ENCODE measurements at places on chromosomes 1 and 21.

- no peak for DNase-seq
Measured at GRCh38 chr1:228017356-228018124, 10.7 kb downstream of the WNT3A start.

DNA sequence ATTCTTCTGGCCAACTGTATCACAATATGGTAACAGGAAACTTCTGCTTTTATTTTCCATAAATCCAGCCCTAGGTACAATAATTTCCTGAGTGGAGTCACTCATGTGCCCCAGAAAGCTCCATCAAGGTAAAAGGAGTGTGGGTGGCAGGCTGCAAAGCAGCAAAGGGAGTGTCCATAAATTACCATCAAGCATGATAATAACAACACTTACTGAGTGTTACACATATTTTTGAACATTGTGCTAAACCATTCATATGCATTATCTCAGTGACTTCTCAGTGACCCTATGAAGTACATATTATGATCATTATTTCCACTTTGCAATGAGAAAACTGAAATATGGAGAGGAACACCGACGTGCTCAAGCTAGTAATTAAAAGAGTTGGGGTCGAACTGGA is 149.2 kb upstream of the PLXNA2 start:
- no peak for DNase-seq

DNA sequence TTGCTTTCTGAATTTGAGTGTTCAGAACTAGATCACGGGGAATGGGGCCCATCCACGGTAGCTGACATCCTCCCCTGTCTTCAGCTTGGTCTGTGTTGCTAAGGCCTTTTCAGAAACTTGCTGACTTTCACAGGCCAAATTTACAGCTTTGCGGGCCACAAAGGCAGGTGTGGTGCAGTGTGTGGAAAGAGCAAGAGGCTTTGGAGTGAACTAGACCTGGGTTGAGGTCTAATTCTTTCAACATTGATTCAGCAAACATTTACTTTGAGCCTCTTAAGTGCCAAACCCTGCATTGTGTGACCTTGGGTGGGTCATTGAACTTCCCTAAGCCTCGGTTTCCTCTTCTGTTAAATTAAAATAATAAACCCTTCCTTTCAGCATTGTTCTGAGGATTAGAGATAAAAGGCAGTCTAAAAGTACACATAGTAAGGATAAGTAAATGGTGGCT is 24.3 kb downstream of the STPG1 start:
- DNase-seq: no peak

GRCh38 chr1:85607921-85608265 is 27.3 kb downstream of the CCN1 start:
- DNase-seq: no peak

DNA sequence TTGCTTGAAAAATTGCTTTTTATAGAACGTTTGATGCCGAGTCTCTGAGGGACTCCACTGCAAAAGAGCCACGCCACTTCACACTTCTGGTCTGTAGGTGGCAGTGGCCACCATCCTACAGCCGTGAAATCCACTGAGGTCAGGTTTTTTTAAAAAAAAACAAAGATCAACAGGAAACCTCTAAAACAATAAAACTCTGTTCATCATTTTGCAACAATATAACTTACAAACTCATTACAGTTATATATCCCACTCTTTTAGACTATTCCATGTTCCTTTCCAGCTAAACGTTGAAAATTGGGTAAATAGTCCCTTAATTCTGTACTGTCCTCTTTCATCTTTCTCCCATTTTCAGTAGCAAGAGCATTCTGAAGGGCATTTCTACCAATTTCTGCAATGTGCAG is 64.6 kb upstream of the FMN2 start:
- peak; percentile 68 for DNase-seq

DNA sequence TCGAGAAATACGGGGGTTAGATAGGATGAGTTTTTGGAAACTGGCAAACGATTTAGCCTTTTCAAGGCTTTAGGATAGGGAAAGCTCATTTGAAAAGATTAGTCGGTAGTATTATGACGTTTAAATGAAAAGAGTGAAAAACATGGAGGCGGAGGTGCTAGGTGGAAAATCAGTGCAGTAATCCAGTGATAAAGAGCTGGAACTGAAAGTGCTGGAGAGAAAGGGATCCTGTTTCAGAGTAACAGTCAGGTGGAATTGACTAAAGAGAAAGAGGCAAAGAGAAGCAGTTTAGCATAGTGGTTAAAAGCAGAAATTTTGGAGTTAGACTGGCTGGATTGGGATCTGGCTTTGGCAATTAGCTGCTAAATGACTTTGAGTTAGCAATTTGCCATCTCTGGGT is 945 bp downstream of the WDR3 start:
- no peak for DNase-seq

DNA sequence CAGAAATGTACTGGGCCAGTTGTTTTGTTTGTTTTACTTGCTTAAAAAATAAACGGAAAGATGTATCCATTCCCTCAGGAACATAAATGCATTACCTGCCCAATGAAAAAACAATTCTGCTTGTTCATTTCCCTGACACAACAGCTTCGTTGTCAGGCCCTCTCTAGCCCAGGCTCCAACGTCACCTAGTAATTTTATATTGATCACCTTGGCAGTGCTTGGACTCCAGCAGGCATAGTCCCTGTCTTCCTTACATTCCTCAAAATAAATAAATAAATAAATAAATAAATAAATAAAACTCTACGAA is 1.2 kb downstream of the CEP170 start:
- DNase-seq: no peak

DNA sequence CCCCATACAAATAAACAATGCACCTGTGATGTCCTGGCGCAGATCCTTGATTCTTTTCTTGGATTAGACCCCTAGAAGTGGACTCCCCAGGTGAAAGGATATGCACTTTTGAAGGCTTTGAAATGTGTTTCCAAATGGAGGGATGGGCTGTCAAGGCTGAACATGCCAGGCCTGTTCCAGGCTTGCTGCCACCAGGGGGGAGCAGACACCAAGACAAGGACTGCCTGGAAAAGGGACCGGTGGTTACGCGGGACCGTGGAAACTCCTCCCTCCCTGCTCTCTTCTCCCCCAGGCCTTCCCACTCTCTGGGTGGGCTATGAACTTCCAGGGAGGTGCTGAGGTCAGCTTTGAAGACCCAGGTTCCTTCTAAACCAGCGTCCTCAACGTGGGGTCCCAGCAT is 12.7 kb downstream of the C1QB start:
- DNase-seq: peak; percentile 19

GRCh38 chr1:94746635-94747525 is 73.3 kb upstream of the SLC44A3 start:
- no peak for DNase-seq

GRCh38 chr1:47238935-47239592 is 7.0 kb upstream of the TAL1 start:
- DNase-seq: no peak

- no peak for DNase-seq
Measured at GRCh38 chr1:200749090-200749489, 10.4 kb downstream of the CAMSAP2 start.

GRCh38 chr1:213326281-213327016 is 275.4 kb downstream of the RPS6KC1 start:
- DNase-seq: no peak

DNA sequence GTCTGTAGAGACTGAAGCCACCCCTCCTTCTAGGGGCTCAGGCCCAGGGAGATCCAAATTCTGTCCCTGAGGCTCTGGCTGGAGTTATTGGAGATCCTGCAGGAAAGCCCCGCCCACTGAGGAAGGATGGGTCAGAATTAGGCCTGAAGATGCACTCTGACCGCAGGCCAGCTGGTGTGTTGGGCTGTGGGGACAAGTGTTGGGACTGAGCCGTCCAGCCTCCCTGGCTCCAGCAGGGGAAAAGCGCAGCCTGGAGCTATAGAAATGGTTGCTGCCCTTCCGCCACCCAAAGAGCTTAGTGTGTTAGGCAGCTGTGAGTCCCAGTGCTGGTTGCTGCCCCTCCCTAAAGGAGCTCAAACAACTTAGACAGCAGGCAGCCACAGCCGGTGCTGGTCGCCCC is 33.0 kb upstream of the PRRX1 start:
- DNase-seq: no peak

GRCh38 chr21:33657124-33657820 is 15.0 kb downstream of the ITSN1 start:
- no peak for DNase-seq

- no peak for DNase-seq
Measured at GRCh38 chr1:9835404-9835757, 11.6 kb upstream of the CLSTN1 start.

DNA sequence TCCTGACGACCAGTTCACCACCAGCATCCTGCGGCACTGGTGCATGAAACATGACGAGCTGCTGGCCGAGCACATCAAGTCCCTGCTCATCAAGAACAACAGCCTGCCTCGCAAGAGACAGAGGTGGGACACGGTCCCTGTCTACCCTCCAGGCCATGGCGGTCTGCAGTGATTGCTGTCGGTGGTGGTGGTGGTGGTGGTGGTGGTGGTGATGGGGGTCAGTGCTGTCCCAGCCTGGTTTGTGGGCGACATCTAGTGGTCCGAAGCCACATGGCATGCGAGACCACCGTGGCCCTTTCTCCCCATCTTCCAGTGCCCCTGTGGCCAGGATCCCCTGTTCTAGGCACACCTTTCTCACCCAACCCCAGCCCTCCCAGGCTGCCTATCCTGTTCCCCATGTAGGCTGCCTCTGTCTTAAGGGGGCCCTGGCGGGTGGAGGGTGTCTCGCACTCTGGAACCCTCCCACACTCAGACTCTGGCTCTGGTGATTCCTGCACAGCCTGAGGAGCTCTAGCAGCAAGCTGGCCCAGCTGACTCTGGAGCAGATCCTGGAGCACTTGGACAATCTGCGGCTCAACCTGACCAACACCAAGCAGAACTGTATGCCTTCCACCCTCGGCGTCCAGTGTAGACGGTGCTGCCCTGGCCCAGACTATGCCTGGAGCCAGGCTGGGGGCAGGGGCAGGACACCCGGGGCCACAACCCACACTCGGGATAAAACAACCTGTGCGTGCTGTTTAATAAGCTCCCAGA is 3.2 kb upstream of the SLC27A3 start:
- DNase-seq: peak; percentile 56

GRCh38 chr1:198788561-198789064 is 149.8 kb downstream of the PTPRC start:
- DNase-seq: peak; percentile 9

- DNase-seq: no peak
Measured at GRCh38 chr1:62064829-62065407, 129.7 kb upstream of the L1TD1 start.

- DNase-seq: no peak
Measured at GRCh38 chr1:50350421-50350820, 72.8 kb downstream of the DMRTA2 start.

DNA sequence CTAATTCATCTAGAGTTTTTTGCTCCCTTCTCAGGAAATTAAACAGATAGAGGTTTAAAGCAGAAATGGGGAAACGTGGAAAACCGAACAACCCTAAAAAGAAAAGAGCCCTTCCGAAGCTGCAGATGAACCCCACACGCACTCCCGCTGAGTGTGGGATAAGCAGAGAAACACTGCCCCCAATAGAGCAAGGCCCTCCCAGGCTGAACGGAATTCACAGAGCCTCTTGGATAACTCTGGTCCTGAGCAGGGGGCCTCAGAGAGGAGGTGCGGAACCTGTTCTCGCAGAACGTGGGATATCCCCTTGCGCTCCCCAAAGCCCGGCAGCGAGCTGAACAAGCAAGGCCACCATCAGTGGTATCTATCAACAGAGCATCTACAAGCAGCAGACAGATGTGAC is 44.9 kb downstream of the SSBP3 start:
- DNase-seq: peak; percentile 29

DNA sequence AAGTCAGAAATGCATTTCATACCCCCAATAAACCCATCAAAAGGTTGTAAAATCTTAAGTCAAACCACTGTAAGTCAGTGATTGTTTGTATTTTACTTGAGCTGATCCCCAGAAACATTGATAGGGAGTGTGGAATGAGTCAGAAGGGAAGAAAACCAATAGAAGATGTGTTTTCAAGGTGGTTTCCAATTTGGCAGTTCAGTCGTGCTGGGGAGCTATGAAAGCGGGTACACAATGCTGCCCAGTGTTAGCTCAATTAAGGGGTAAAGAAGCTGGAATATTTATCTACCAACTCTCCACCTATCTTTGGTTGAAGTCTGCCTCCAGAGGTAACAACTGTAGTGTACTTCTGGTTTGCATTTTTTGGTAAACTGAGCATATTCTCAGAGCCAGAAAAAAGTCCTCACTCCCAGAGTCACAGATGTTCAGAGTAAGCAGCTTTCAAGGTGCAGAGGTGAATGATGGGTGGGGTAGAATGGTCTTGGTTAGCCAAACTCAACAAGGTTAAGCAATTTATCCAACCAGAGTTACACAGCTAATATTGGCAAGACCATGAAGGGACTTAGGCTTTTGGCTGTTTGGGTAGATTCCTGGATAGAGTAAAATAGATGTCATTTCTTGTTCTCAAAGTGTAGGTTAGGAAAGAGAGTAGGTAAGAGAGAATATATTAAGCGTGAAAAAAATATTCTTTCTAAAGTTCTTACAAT is 202.9 kb upstream of the ADGRL2 start:
- no peak for DNase-seq

GRCh38 chr1:21289127-21289526 is 1.1 kb downstream of the ECE1 start:
- no peak for DNase-seq

DNA sequence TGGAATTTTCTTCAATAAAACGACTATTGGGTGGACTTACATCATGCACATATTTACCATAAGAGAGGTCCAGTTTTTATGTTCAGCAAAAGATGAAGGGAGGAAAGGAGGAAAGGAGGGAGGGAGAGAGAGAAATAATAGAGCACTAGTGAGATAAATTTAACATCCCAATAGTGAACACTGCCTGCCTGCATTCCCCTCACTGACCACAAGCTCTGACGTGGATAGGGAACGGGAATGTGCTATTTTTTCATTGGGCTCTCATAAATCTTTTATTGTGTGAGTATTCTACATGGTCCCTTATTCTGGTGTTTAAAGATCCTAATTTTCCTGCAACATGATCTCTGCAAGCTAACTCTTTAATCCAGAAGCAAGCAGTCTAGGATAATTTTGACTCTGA is 82.1 kb downstream of the TTC3 start:
- no peak for DNase-seq

GRCh38 chr1:24420547-24420946 is 4.9 kb downstream of the NIPAL3 start:
- no peak for DNase-seq

DNA sequence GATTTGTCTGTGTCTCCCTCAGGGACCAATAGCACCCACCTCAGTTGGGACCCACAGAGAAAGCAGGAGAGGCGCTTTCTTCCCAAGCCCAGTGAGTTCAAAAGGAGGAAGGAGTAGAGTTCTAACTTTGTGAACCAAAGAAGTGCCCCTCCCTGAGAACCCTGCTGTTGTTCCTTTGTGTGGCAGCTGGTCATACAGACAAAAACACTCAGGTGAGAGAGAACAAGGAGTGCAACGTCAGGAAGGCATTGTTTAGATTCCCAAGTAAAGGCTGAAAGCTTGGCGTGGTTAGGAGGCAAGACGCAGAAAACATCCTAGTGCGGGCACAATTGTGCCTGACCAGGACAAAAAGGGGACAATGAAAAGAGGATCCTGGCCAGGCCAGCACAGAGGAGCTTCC is 654.6 kb downstream of the KIF26B start:
- DNase-seq: peak; percentile 65

DNA sequence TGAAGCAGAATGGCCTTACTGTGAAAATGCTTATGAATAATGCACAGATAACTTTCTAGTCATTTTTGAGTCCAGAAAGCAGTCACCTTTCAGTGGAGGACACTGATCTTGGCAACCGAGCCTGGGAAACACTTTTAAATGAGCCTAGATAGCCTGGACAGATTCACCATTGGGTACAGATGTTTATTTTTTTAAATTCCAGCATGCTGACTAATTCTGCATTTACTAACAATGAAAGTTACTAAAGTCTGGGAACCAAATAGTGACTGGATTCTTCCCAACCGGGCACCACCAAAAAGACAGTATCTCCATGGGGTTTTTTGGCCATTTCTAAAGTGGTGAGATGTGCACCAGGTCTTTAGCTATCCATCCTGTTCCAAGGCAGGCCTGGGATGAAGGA is 3.3 kb upstream of the FMOD start:
- DNase-seq: no peak

Data from NCI-H1694 treated with DMSO at 0.1 percent for 48 hours (cell line).